ENCODE measurements at places on chromosomes 12 and 14. TPM values are rescaled to one million over a fixed set of nuclear protein-coding genes. Genes with fewer than 3 reads are reported as not detected.

DNA sequence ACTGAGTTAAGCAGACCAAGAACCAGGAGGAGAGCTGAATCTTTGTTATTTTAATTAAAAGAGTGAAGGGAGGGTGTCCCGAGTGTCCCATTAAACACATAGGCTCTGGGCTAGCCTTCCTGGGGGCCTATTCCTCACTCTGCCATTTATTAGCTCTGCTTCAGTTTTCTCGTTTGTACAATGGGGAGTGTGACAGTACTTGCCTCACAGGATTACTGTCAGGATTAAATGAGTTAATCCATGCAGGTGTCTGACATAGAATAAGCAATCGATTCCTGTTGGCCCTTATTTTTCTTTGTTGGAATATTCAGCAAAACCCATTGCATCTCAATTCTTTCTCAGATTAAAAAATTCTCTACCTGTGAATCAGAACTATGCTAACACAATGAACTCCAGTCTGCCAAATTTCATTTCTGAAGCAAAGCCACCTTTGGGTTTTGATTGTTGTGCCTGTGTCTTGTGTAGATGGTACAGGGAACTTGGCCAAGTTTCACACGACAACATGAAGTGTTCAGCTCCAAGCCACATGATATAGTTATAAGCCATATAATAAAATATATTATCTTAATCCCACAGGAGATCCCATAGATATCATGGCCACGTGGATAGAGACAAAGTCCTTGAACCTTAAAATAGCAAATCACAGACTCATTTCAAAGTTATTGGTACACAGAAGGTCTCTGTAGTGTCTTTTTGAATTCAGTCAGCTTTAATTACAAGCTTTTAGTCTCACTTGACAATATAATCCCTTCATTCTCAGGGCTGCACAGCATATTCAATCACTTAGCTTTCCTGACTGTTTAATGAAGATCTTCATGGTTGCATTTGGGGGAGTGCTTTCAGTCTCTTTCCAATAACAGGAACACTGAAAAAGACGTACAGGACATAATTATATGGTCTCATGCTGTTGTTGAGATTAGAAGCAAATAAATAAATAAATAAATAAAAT lies 34.4 kb upstream of the CRY1 start:
- no peak for DNase-seq

DNA sequence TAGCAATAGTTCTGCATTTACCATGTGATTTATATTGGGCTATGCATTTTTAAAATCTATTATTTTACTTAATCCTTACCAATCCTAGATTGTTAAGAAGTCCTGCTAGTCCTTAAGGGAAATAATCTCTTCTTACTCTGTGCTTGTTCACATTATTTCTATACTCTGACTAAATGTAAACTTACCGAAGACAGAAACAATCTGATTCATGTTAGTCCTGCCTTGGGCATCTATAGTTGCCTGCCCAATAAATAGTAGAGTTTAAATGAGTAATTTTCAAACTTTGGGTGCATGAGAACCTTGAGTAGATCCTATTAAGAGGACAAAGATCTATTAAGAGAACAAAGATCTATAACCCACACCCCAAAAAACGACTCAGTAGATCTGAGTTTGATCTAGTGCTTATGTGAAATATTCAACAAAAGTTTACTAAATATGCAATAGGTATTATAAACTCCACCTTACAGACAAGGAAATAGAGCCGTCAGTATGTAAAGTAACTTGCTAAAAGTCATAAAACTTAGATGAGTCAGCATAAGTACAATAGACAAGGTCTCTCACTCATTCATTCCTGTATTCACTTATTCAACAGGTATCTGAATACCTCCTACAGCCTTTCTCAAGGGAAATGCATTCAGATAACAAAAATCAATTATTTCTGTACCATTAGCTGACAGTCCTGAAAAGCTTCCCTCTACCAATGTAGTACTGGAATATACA lies 127.6 kb downstream of the PAWR start:
- no peak for DNase-seq

DNA sequence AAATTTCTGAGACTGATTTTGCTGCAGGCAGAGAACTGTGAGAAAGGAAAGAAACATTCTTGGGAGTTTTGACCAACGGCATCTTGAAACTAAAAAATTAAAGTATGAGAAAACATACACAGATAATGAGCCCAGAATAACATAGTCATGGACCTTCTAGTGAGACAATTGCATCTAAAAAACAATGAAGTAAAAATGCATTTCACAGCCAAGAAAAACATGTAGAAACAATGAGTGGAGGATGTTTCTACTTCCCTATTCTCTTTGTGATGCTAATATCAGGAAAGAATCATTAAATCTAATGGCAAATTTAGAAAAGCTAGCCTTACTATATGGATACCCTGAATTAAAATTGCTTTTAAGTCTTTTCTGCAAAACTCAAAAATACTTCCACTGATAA lies 12.2 kb upstream of the PLEKHG7 start:
- no peak for DNase-seq

DNA sequence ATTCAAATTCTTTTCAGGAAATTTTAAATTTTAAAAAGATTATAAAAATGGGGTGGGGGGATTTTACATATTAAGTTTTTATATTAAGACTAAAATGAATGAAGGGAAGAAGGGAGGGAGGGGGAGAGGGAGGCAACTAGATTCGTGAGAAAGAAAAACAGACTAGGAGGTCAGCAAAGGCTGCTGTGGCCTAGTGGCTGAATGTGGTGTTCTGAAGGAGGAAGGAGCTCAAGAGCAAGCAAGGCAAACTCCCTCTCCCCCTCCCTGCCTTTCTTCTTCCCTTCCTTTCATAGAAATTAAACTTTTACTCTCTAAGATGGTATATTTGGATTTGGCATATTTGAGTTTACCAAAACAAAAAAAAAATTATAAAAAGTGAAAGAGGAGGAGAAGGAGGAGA lies 18.1 kb downstream of the DYRK2 start:
- DNase-seq, result no peak

DNA sequence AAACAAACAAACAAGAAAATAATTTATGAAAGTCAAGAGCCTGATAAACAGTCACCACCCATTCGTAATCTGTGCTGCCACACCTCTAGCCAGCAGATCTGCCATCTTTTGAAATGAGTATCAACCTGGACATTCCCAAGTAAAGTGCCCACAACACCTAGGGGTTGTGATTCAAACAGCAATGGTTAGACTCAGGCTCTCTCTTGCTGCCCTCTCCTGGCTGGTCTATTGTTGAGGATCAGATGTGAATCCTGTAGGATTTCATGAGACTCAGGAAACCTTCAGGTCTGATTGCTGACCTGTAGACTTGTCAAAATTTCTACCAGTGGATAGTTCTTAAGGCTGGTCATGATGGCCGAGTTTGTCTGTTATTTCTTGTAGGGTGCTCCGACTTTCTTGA lies 26.8 kb downstream of the DGLUCY start:
- no peak for DNase-seq

DNA sequence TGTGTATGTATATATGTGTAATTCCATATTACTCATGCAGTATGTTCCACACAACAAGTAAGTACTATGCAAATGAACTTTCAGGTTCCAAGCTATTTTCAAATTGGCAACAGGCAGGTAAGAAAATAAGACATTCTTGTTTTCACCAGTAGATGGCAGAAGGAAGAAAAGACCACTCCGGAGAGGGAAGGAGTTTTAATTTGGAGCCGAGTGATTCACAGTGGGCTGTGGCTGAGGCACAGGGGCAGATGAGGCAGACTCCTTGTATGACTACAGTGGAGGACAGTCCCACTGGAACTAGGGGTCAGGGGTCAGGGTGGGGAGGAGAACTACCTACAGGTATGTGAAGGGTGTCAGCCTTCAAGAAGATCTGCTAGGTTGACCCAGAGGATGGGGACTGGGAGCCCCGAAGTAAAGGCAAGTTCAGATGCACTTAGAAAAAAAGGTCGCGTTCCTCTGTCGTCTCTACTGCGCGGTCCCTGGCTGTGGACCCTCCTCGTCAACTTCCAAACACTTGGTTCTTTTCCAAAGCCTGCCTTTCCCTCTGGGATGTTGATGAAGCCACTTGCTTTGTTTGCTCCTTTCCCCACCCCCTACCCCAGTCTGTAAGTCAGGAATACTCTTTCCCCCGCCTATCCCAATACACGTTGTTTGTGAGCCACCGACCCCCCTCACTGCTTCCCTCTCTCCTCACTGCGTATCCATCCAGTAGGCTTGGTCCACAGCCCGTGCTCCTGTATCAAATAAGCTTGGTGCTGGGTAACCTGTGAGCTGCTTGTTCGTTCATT lies 24.1 kb downstream of the DDX47 start:
- peak; percentile 82 for DNase-seq

DNA sequence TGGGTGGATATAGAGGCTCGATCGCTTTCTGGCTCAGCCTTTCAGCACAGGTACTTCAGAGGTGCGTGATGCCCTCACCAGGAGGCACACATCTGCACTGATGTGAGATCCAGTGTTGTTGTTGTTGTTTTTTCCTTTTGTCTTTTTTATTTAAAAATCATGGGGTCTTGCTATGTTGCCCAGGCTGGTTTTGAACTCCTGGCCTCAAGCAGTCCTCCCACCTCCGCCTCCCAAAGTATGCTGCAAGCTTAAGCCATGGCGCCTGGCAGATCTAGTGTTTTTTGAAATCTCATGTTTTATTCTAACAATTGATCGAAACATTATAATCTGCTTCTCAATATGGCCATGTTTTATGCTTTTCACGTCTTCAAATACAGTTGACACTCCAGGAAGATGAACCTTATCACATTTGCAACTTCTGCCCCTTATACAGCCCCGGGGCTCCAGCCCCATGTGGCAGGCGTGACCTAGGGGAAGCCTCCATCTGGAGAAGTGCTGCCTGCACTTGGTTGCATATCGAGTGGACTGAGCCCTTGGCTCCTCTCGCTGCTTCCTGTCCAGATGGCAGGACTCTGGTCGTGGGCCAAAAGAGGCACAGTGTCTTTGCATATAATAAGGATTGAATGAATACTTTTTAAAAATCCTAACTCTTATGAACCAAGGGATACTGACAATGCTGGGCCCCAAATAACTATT lies 71.7 kb downstream of the TRAF3 start:
- no peak for DNase-seq

DNA sequence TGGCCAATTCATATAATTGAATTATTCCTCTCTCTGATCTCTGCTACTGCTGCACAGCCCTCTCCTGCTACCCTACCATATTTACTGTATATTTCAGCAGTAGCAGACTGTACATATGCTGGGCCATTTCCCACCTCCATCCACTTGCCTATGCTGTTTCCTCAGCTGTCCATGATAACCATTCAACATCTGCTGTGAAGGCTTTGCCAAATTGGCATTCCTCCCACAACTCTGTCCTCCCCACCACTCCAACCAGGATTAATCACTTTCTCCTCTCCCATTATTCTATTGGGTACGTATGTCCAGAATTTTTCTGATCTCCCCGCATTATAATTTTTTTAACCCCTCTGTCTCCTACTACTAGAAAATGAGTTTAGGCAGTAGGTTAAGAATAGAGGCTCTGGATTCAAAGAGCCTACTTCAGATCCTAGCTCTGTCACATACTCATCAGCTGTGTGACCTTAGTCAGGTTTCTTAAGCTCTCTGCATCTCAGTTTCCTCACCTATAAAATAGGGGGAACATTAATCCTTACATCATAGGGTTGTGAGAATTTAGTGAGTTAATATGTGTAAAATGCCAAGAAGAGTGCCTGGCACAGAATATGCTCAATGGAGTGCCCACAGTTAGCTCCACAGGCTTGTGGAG lies 123.3 kb downstream of the KICS2 start:
- DNase-seq, result no peak

GRCh38 chr14:99389174-99389826 lies 91.4 kb downstream of the SETD3 start:
- DNase-seq, result no peak

GRCh38 chr14:105064721-105065143 lies 498 bp downstream of the GPR132 start:
- DNase-seq, result no peak

GRCh38 chr14:102998393-102998792 lies 59.0 kb downstream of the CDC42BPB start:
- no peak for DNase-seq

DNA sequence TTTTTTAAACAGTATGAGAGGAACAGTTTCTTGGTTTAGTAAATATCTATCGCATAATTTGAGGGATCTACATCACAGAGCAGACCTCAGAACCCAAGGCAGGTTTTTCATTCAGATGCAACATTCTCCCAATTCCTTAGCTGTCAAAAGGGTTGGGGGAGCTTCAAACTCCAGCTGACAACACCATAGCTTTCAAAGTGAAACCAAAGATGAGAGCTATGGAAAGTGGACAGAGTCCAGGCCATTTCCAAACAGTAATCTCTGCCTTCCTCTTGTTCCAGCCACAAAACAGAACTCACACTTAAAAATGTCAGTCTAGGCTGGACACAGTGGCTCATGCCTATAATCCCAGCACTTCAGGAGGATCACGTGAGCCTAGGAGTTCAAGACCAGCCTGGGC lies 87.8 kb downstream of the SPRING1 start:
- DNase-seq, result no peak

- DNase-seq, result no peak
Measured at GRCh38 chr12:13278249-13278787, 81.8 kb downstream of the EMP1 start.

GRCh38 chr12:112149596-112149995 lies 24.2 kb downstream of the TRAFD1 start:
- no peak for DNase-seq

DNA sequence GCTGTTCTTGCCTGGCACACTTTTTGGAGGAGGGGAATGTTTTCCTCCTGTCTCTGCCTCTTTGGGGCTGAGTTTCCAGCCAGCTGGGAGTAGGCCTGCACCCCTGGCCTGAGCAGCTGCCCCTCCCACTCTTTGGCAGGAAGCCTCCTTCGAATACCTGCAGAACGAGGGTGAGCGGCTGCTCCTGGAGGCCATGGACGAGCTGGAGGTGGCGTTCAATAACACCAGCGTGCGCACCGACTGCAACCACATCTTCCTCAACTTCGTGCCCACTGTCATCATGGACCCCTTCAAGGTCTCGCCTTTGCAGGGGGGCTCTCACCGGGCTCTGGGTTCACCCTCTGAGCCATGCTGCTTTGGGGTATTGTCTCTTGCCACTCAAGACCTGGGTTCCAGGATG lies 69.4 kb downstream of the FOXN4 start:
- no peak for DNase-seq

The SLC2A14 gene
- polyA plus RNA-seq, result 0.51 TPM

The LUM gene
- 0.37 TPM for polyA plus RNA-seq

The MMP14 gene
- polyA plus RNA-seq, result 355 TPM

The DPPA3 gene
- not detected for polyA plus RNA-seq

The RFC5 gene
- polyA plus RNA-seq, result 9.2 TPM

The MYF5 gene
- polyA plus RNA-seq, result not detected

The PYGL gene
- 397 TPM for polyA plus RNA-seq

The KRT6A gene
- 10,395 TPM for polyA plus RNA-seq

The APOF gene
- polyA plus RNA-seq, result not detected

The CBX5 gene
- polyA plus RNA-seq, result 15.5 TPM
